ENCODE measurements at places on chromosomes 3 and 15.
A peak's percentile ranks its signal among the peaks of the same experiment; 100 is the strongest.

GRCh38 chr15:52289629-52290081 is 5.9 kb downstream of the MYO5C start:
- no peak for DNase-seq

- DNase-seq = peak; percentile 6
Measured at GRCh38 chr15:37984368-37984767, 49.9 kb downstream of the TMCO5A start.

DNA sequence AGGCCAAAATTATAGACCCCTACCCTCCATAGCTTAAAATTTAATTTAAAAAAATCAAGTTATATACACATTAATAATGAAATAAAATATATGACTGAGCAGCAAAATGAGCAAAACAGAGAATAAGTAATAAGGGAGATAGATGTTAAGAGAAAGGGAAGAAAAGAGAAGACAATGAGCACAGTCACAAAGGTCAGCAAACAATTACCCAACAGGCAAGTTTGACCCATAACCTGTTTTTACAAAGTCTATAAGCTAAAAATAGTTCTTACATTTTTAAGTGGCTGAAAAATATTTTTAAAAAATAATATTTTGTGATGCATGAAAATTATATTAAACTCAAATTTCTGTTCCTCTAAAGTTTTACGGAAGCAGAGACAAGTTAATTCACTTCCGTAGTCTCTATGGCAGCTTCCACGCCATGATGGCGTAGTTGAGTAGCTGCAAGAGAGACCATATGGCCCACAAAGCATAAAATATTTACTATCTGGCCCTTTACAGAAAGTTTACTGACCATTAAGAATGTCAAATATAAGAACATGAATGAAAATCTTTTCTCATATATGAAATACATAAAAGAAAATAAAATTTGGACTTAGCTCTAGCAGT is 47.5 kb downstream of the ACAP2 start:
- no peak for DNase-seq

- no peak for DNase-seq
Measured at GRCh38 chr3:49329186-49329585, 10.7 kb downstream of the USP4 start.

- no peak for DNase-seq
Measured at GRCh38 chr15:70566989-70567388, 196.4 kb downstream of the UACA start.

DNA sequence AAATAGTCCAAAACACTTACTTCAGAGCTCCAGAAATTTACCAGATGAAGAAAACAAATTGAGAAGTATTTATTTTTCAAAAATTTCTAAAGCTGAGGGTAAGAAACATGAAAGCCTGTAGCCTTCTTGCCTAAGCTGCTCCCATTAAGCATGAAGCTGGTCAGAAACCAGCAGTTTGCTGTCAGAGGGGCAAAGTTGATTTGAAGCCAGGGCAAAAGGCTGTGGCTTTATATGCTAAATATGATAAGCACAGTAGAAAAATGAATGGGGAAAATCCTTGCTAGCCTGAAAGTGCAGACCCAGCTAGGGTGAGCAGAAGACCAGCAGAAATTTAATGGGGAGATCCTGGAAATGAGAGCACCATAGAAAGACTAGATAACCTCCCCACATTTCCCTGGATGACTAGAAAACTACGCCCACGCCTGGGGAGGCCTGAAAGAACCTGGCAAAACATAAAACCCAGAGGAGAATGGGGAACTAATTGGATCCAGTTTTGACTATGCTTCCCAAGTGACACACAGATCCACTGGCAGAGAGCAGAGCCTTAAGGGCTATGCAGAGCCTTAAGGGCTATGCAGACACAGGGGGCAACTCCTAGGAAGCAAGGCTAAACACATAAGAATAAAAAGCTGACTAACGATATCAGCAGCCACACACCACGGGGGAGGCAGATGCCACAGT is 43.0 kb upstream of the HEG1 start:
- DNase-seq = peak; percentile 51

DNA sequence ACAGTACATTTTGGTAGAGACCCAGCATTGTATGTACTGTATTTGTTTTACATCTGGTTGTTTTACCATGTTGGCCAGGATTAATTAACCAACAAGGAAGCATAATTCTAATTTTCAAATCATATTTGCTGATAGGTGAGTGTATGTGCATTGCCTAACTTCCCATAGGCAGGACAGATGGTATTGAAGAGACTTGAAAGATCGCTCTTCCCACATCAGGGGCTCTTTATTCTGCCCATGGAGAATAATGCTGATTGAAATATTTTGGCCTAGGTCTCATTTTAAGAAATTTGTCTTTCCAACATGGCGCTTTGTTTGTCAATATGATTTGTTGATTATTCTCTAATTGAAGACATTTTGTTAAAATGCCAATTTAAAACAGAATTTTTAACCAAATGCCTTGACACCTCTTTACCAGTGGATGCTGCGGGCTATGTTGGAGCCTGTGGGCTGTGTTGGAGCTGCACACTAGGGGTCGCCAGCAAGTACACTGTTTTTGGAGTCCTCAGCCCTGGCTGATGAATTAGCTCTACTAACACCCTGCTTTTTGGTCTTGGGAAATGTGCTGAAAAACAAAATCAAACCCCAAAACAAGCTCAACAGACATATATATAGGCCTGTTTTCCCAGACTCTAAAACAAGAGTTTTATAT is 5.3 kb downstream of the P2RY12 start:
- peak; percentile 57 for DNase-seq

GRCh38 chr3:76026379-76026778 is 241.0 kb upstream of the ZNF717 start:
- peak; percentile 68 for DNase-seq

DNA sequence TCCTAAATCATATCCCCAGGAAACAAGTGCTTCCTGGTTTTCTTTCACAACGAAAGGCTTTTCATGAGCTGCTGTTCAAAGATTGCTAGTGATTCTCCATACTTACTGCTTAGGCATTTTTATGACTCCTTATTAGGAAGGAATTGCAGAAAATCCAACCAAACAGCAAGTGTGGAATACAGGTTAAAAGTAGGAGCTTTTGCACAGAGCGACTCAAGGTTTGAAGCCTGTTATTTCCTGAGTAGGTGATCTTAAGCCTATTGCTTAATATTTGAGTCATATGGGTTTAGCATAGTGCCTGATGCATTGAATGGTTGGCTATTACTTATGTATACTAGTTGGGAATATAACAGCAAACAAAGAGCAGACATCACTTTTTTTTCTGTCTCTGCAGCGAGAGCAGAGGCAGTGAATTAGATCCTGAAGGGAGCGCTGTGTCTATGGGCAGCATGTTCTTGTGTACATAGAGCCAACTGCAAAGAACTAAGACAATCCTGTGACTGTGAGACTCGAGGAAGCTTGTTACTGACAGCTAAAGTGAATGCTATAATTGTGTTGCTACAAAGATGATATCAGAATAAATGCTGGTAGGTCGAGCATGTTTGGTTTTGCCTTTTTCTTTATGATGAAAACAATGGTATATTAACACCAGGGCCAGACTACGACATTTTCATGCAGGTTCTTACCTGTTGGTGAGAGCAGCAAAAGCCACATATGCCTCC is 6.3 kb downstream of the TM4SF1 start:
- peak; percentile 64 for DNase-seq

DNA sequence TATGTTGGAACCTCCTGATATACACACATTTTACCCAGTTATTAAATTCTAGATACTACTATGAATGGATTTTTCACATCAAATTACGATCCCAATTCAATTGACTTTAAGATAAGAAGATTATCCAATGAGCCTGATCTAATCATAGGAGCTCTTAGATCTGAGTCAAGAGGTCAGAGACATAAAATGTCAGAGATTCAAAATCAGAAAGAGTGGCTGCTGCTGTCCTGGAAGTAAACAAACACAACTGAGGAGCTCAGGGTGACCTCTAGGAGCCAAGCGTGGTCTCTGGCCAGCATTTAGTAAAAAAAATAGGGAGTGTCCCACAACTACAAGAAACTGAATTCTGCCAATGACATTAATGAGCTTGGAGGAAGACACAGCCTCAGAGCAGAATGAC is 557.1 kb upstream of the CBLB start:
- no peak for DNase-seq

GRCh38 chr3:193815246-193816027 is 222.4 kb downstream of the OPA1 start:
- DNase-seq = no peak

GRCh38 chr3:194154346-194154745 is 18.4 kb downstream of the HES1 start:
- DNase-seq = no peak

GRCh38 chr15:65666257-65666656 is 44.5 kb downstream of the SLC24A1 start:
- DNase-seq = peak; percentile 77

DNA sequence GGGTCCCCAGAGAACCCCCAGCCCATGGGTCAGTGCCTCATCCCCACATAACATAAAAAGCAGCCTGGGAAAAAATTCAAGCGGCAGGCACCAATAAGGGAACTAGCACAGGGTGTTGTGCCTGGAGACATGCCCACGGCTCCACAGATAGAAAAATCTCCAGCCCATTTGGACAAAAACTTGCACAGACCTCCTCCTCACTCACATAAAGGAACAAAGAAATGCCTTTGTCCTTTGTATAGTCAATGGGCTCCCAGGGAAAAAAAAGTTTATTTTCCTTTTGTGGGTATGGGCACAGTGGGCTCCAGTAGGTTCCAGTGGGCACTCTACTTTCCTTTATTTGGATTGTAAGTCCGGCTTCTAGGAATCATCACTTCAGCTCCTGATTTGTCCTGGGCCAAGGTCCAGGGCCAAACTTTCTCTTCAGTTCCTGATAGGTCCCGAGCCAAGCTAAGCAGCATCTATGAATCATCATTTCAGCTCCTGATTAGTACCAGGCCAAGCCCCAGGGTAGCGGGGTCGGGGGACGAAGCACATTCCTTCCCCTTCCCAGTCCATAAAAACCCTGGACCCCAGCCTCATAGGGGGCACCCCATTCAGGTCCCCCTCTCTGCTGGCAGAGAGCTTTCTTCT is 1.6 kb upstream of the DNAH12 start:
- no peak for DNase-seq

- DNase-seq = peak; percentile 62
Measured at GRCh38 chr3:138197058-138197457, 10.0 kb downstream of the ARMC8 start.

GRCh38 chr15:70834999-70835398 is 19.0 kb downstream of the LARP6 start:
- no peak for DNase-seq

DNA sequence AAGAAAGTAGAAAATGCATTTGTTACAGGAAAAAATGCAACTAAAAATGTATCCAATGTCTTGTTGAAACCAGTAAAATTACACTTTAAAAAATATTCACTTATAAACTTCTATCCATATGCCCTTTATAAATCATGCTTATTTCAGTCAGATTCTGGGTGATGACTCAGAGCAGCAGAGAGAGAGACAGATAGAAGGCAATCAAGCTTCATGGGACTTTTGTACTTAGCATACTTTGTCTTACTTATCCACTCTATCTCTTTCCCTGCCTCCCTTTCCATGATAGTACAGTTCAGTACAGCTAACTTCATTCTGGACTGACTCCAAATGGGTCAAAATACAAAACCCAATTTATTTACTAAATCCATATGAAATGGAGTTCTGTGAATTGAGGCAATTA is 1438.2 kb downstream of the ZPLD1 start:
- peak; percentile 5 for DNase-seq

GRCh38 chr3:26307192-26307591 is 315.4 kb upstream of the LRRC3B start:
- DNase-seq = no peak

DNA sequence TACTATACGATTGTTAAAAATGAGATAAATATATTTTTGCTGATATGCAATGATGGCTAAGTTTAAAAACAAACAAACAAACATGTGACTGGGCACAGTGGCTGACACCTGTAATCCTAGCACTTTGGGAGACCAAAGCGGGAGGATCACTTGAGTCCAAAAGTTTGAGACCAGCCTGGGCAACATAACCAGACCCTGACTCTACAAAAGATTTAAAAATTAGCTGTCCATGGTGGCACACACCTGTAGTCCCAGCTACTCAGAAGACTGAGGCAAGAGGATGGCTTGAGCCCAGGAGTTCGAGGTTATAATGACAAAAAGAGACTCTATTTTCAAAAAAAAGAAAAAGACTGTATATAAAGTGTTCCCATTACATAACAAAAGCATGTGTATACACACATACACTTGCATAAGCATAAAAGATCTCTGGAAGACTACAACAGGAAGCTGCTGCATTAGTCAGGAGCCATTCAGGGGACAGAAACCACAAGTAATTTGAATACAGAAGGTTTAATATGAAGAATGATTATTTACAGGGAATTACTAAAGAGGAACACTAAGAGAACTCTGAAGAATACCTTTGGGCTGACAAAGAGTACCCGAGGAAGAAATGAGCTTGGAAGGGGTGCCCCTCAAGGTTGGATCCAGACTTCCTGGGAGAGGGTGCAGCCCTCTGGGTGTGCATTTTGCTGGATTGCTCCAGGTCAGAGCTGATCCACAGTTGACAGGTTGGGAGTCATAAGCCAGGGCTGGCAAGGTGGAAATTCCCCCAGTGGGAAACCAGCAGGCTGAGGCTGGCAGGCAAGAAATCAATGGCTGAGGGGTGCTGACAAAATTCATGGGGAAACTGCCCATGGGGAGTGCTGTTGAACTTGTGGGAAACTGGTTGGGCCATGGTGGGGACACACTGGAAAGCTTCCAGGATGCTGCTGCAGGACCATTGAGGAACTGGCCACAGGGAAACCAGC is 9.3 kb upstream of the TM4SF18 start:
- DNase-seq = peak; percentile 85

DNA sequence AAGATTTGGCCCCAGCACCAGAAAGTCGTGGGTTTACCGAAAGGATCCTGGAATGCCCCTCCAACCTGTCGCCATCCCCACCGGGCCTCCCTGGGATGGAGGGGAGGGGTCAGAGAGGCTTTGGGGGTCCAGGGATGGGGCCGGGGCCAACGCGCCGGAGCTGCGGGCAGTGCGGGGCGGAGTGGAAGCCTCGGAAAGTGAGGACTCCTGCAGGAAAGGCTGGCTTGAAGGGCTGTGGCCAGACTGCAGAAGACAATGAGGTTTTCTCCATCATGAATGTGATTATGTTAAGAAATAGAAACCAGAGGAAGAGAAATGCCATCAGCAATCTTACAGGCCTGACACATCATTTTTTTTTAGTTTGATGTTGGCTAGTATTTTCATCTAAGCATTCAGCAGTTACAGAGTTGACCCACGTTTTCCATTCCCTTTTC is 738 bp downstream of the YEATS2 start:
- DNase-seq = peak; percentile 58

GRCh38 chr3:87025661-87026645 is 35.0 kb upstream of the VGLL3 start:
- DNase-seq = peak; percentile 20

Data from choroid plexus epithelial cell (primary cell).